ENCODE measurements at places on chromosomes 12 and 14. TPM values are rescaled to one million over a fixed set of nuclear protein-coding genes. Genes with fewer than 3 reads are reported as not detected.

CLEC12A gene
- not detected for total RNA-seq

OAS3 gene
- 38.5 TPM for total RNA-seq

CCDC198 gene
- not detected for total RNA-seq

KRT71 gene
- not detected for total RNA-seq

GRCh38 chr12:102757154-102757881 is 159.7 kb downstream of the PAH start:
- no peak overlapping the region for H3K27ac ChIP-seq
- H3K27me3 ChIP-seq: peaks cover 2% of the 10 kb centered on the region
- no peak overlapping the region for H3K4me3 ChIP-seq
- H3K36me3 ChIP-seq: no peaks in the 10 kb centered on the region
- no peak for DNase-seq

DNA sequence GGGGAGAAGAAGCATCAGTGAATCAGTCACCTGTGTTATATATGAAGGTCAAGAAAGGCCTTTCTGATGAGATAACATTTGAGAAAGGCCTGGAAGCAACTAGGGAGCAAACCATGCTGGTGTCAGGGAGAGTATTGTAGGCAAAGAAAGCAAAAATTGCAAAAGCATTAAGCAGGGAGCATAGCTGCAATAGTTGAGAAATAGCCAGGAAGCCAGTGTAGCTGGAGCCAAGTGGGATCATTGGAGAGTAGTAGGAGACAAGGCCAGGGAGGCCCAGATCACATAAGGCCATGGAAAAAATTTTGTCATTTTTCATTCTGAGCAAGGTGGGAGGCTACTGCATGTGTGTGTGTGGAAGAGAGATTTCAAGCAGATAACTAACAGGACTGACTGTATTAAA is 18.8 kb upstream of the MAGOHB start:
- no peak for DNase-seq
- H3K27me3 ChIP-seq: no peaks in the 10 kb centered on the region

DNA sequence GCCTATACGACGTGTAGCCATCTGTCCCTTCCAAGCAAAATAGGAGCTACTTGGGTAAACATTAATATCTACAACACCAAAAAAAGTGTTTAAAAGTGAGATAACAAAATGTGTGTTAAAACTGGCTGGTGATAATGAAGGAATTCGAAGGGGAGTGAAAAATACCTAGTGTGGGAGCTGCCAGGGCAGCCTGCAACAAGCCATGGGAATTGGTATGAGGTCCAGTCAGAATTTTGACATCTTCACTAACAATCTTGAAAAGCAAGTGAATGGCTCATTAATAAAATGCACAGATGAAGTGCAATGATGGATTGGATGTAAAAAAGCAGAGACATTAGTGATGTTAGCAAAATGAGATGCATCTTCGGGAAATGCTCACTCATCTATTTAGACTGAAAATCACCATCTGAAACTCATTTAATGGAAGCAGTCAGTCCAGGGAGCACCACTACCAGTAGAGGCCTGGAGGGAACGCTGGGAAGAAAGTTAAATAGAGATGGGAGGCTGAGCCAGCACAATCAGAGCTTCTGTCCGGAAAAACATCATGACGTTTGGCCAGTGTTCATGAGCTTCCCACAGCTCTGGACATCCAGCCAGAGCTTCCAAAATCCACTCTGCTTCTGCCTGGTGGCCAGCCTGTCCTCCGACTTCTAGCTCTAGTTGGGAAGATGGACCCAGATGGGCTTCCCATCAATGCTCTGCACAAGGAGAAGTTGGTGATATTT is 405.0 kb upstream of the TMTC1 start:
- no peak for DNase-seq
- no peaks in the 10 kb centered on the region for H3K4me1 ChIP-seq
- H3K27me3 ChIP-seq: no peaks in the 10 kb centered on the region
- H3K27ac ChIP-seq: no peak overlapping the region
- H3K4me3 ChIP-seq: no peak overlapping the region

GRCh38 chr14:64496764-64497163 is 6.9 kb downstream of the ZBTB25 start:
- H3K36me3 ChIP-seq: peaks cover 3% of the 10 kb centered on the region
- no peaks in the 10 kb centered on the region for H3K27me3 ChIP-seq
- peaks cover 36% of the 10 kb centered on the region for H3K4me1 ChIP-seq
- H3K4me3 ChIP-seq: no peak overlapping the region
- DNase-seq: no peak

GRCh38 chr12:131525795-131526508 is 184.9 kb upstream of the SFSWAP start:
- H3K36me3 ChIP-seq: no peaks in the 10 kb centered on the region
- H3K4me3 ChIP-seq: no peak overlapping the region
- peaks cover 4% of the 10 kb centered on the region for H3K27me3 ChIP-seq
- no peak for DNase-seq
- H3K27ac ChIP-seq: no peak overlapping the region
- H3K4me1 ChIP-seq: peaks cover 8% of the 10 kb centered on the region

DNA sequence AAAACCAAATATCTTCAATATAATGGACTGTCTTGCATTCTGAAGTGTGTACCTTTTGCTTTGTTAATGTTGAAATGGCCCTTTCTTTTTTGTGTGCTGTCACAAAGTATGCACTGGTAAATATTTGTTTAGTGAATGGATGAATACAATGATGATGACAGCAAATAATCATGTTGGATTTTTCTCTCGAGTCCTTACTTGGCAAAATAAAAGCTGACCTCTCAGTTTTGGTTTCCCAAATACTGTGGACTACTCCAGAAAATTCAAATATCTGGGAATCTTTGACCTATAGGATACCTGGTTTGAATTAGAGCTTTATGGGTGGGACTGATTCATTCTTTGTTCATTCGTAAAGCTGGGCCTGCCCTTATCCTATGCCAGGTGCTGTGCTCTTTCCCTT is 5.5 kb downstream of the UBE3B start:
- no peak for DNase-seq
- H3K27ac ChIP-seq: no peak overlapping the region
- no peak overlapping the region for H3K4me3 ChIP-seq
- no peaks in the 10 kb centered on the region for H3K27me3 ChIP-seq
- H3K4me1 ChIP-seq: peaks cover 13% of the 10 kb centered on the region

DNA sequence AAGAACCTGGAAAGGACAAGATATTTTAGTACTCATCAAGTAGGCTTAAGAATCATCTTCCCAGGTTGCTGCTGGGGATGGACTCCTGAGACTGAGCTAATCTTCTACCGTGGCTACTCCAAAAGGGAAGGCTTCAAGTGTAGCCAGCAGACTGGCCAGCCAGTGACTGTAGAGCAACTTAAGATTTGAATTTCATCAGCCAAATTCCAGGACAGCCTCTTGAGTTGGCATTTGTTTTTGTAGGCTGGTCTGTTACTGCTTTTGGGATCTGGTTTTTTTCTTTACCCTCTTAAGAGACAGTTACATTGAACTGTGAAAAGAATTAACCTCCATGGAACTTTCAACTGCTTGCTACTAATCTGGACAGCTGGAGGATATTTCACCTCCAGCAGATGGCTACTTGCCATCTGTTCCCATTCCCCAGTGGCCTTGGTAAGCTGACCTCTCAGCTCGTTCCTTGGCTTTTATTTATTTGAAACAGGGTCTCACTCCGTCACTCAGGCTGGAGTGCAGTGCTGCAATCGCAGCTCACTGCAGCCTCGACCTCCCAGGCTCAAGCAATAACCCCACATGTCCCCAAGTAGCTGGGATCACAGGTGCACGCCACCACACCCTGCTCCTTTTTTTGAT is 20.7 kb downstream of the VTI1B start:
- no peak overlapping the region for H3K4me3 ChIP-seq
- H3K4me1 ChIP-seq: no peaks in the 10 kb centered on the region
- peaks cover 9% of the 10 kb centered on the region for H3K36me3 ChIP-seq
- no peak for DNase-seq
- no peak overlapping the region for H3K27ac ChIP-seq

DNA sequence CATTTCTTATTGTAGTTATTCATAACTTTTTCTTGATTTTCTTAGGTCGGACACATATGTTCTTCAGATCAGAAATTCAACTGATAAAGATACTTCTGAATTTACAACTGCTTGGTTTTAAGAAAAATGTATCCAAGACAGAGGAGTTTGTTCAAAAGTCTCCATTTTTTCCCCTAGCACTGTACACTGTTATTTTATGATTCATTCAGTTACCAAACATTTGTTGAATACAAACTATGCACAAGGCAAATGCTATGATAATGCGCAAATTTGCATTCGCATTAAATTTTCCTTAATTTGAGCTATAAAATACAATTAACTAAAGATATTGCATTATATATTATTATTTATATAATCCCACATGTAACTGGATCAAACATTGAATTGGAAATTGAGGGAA is 10.1 kb upstream of the PLEKHA5 start:
- H3K27me3 ChIP-seq: no peaks in the 10 kb centered on the region
- no peak for DNase-seq
- no peaks in the 10 kb centered on the region for H3K4me1 ChIP-seq
- no peak overlapping the region for H3K27ac ChIP-seq
- H3K36me3 ChIP-seq: no peaks in the 10 kb centered on the region

- no peaks in the 10 kb centered on the region for H3K27me3 ChIP-seq
- no peak for DNase-seq
- H3K4me1 ChIP-seq: no peaks in the 10 kb centered on the region
- H3K4me3 ChIP-seq: no peak overlapping the region
- H3K36me3 ChIP-seq: no peaks in the 10 kb centered on the region
Observed at GRCh38 chr12:41836416-41836815, 308.3 kb downstream of the GXYLT1 start.

GRCh38 chr12:123799227-123799626 is 37.1 kb downstream of the DNAH10 start:
- H3K4me3 ChIP-seq: no peak overlapping the region
- no peaks in the 10 kb centered on the region for H3K4me1 ChIP-seq
- no peak for DNase-seq
- no peak overlapping the region for H3K27ac ChIP-seq

- DNase-seq: no peak
- no peaks in the 10 kb centered on the region for H3K36me3 ChIP-seq
- H3K4me1 ChIP-seq: peaks cover 29% of the 10 kb centered on the region
- H3K27me3 ChIP-seq: peaks cover 40% of the 10 kb centered on the region
- no peak overlapping the region for H3K27ac ChIP-seq
Observed at GRCh38 chr12:27970401-27971120, 2.0 kb downstream of the PTHLH start.
